ENCODE measurements at places on chromosomes 12 and 14. TPM values are rescaled to one million over a fixed set of nuclear protein-coding genes. Genes with fewer than 3 reads are reported as not detected.

The HRK gene
- total RNA-seq: under 0.01 TPM

The SMAGP gene
- total RNA-seq: 8.9 TPM

The ACVR1B gene
- total RNA-seq: 23.1 TPM

The CAPS2 gene
- total RNA-seq: 2.7 TPM

The ERP27 gene
- 3.6 TPM for total RNA-seq

The FAIM2 gene
- not detected for total RNA-seq

All from nasal cavity respiratory epithelium epithelial cell of viscerocranial mucosa (primary cell).